ENCODE measurements at places on chromosomes 13 and 19.

DNA sequence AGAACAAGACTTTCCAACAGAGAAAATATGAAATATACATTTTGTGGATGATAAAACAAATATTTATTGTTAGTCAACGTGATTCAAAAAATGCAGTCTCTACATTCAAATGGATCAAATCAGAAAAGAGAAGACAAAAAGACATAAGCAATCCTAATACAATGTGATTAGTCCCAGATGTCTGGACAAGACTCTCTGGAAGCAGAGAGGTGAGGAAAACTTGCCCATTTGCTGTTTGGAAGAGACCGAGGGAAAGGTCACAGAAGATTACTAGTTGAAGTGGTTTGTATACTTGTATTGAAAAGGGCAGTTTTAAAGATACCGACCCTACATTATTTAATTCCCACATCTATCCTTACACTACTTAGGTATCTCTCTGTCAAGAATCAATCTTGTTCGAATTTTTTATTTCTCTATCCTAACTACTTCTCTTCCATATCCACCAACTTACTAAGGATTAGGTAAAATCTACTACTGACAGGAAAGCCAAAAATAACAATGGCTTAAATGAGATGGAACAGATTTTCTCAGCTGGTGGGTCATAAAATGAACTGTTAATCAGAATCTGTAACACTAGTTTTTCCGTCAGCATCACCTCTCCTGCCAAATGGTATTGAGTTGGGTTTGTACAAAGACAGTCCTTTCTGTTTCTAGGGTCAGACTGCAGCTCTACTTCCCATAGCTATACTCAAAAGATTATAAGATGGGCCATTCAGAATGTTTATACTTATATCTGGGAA, 497.1 kb downstream of the DCT start:
- DNase-seq: no peak

DNA sequence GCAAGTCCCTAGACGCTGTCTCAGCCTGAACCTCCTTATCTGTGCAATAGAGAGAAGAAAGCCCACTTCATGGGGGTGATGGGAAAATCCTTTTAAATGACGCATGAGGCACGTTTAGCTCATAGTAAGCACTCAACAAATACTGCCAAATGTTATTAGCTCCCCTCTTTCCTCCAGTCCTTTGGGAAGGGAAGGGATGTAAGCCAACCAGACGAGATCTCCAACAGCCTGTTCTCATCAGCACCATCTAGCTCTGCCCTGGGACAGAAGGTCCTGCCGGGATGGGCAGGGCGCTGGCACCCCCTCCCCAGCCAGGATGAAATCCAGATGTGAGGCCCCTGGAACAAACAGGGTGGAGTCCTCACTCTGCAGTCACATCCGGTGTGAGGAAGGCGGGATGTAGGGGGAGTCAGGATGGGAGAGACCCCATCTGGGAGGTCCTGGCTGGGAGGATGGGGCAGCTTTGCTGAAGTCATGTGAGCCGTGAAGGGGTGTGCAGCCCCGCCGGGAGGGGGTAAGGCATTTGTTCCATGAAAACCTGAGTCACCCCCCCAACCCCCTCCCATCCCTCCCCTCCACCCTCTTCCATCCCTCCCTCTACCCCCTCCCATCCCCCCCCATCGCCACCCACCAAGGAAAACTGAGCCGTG, 4.6 kb downstream of the S1PR2 start:
- no peak for DNase-seq

GRCh38 chr19:57599761-57600383, at the start of gene ZNF530:
Gene ZNF530, plus strand, starts transcription at chr19:57599885. Its CDS starts 4,461 bp downstream, at chr19:57604346.
- DNase-seq: peak; percentile 90

GRCh38 chr13:77800219-77800618, 102.7 kb downstream of the SLAIN1 start:
- DNase-seq: no peak

DNA sequence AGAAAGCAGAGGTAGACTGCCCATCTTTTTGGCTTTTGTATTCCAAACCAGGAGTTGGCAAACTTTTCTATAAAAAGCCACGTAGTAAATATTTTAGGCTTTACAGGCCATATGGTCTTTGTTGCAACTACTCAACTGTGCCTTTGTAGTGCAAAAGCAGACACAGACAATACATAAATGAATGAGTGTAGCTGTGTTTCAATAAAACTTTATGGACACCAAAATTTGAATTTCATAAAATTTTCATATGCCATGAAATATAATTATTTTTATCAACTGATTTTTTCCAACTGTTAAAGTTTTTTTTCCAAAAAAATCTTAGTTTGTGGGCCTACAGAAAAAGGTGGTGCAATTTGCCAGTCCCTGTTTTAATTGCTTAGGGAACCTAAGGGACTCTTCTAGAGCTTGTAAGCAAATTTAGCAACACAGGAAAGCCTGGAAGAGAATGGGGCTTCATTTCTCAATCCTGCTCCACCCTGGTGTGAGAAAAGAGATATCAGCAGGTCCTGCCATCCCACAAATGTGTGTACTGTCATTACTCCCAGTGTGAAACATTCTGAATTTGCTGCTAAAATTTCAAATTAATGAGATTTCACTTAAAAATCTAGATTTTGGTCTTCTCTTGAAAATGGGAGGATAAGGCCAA, 194.2 kb downstream of the RGCC start:
- DNase-seq: no peak

DNA sequence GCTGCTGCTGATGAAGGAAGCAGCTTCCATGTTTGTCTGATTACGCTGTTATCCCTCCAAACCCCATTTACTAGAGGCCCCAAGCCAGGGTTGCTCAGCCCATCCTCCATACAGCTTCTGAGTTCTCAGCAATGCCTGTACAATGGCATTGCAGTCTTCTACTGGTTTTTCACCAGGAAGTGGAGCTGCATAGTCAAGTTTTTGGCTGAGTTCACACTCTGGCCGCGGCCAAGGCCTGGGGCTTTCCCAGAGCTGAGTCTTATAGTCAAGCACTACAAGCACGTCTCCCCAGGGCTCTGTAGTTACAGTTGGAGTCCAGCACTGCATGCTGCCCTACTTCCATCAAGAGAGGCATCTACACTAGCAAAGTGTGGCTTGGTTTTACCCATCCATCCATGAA, 182.5 kb downstream of the POU4F1 start:
- DNase-seq: no peak

DNA sequence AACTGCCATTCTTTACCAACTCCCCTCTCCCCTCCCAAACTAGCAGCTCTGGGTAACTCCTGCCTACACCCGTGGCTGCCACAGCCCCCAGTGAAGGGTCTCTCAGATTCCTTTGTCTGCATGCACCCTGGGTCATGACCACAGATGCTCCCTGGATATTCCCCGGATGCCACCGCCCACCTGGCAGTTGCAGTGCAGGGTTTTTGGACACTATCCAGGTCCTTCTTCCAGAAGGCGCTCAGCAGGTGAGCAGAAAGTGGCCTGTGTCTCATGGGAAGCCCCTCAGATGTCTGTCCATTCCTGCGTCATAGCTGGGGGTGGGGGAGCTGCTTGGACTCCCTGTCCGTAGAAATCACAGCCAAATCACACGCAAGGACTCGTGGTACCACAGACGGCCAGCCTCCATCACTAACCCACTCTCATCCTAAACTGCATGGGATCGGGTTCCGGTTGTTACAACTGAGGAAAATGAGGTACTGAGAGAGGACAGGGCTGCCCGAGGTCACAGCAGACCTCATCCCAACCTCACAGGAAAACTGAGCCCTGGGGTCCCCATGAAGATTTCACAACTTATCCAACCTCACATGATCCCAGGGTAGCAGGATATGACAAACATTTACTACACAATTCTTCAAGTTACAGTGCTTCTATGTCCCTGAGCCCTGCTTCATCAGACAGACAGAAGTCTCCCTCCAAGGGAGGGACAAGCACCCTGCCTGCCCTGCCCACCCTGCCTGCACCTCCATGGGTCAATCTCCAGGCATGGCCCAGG, 38.6 kb downstream of the ELL start:
- no peak for DNase-seq

DNA sequence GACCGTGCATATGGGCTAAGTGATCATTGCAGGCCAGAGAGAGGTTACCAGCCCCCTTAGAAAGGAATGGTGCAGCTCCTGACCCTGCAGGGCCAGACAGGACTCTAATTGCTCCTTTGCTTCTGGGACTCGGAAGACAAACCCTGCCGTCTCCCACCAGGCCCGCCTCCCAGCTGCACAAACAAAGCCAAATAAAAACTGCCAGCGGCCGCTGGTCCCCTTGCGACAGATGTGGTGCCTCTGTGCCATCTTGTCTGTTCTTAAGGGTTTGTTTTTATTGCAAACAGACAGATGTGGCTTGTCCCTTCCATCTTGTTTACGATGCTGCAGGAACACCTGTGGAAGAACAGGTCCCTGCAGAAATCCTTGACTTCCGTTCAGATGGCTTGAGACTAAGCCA, 434.4 kb upstream of the TSHZ3 start:
- no peak for DNase-seq

DNA sequence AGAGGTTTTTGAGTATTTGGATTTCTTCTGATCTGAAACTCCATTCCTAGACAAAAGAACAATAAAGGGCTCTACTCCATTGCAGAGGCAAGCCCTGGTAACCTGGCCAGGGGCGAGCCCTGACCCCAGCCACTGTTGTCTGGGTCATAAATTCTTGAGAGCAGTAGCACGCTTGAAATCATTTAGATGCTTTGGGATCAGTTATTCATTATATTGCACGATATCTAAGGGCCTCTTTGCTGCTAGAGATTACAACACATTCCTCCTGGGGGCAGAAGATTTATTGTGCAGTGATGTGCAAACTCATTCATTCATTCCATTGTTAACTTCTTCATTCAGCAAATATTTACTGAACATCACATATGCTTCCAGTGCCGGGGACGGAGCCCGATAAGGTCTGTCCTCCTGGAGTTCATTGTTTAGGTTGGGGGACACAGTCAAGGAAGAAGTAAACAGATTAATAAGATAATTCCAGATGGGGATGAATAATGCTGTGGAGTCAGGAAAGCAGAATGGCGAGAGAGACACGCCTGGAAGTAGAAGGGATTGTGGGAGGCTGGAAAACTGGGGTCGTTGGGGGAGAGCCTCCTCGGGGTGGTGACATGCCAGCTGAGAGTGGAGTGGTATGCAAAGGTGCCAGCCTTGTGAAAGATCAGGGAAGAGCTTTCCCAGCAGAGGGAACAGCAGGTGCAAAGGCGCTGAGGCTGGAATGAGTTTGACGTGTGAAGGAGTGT, 34.9 kb downstream of the SIPA1L3 start:
- DNase-seq: no peak

DNA sequence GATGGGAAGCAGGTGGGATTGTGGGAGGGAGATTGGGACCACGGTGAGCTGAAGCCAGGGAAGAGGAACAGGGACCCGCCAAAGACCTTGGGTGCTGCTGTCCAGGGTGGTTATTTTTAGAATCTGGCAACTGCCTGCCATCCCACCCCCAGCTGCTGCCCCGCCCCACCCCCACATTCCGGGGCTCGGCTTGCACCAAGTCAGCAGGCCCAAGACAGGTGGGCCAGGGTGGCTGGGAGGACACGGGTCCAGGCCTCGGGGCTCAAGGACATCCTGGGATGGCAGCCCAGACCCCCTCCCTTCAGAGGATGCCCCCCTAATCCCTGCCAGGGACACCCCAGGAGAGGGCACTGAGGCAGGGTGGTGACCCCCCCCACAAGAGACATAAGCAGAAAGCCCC, 827 bp downstream of the CKM start:
- no peak for DNase-seq

DNA sequence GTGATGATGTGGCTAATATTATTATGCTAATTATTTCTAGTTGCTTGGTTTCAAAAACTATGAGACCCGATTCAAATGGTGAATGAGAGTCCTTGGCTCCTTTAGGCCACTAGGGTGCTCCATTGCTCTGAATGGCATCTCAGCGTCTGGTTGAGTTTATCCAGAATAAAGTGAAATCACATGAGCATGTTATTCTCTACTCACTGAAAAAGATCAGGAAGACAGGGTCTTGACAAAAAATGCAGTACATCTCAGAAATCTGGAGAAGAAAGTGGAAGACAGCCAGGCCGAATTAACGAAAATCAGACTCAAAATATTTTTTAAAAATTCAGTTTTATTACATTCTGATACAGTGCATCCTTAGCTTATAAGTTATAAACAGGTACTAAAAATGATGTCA, 516.2 kb downstream of the MYO16 start:
- peak; percentile 24 for DNase-seq

- no peak for DNase-seq
Observed at GRCh38 chr19:39352381-39353255, 10.4 kb downstream of the SAMD4B start.

- peak; percentile 49 for DNase-seq
Observed at GRCh38 chr13:51435002-51435578, 17.7 kb downstream of the INTS6 start.

DNA sequence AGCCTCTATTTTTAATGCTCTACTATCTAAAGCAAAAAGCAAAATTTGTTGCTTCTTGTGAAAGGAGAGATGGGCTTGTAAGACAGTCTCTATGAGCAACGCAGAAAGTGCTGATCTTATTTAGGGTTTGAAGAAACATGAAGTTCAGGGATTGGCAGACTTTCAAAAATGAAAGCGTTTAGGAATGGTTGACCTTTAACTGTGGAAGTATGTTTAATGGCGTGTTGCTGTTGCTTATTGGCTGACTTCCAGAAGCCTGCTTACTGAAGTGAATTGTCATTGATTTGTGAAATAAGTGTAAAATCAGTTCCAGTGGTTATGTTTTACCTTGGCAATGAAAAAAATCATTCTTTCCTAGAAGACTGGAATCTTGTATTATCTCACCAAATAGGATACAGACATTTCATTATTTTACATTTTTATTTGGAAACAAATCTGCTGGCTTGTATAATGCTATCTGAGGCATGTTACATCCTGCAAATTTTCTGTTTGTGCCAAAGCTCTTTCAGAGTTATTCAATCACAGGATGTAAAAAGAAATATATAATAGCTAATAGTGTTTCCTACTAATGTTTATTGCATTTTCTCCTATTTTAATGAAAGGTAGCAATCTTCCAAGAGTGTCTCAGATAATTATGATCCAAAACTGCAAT, 221.3 kb upstream of the SLITRK6 start:
- DNase-seq: no peak

DNA sequence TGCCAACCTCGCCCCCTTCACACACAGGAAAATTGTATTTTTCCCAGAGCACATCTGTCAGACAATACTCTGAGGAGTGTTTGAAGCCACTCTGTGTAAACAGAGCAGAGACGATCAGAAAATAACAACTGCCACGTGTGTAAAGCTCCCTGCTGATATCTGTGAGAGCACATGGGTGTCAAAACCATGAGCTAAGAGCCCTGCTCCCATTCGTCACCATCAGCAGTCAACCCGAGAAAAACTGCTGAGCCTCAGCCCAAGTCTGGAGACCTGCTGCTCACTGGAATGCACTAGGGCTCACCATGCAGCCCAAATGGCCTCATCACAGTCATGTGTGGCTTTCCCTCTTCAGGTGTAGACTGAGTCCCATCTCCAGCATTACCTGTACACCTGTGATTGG, 304.1 kb downstream of the FGF14 start:
- no peak for DNase-seq

GRCh38 chr13:34628209-34628682, 313.8 kb upstream of the NBEA start:
- DNase-seq: no peak
